ENCODE measurements at places on chromosomes 5 and 9. TPM values are rescaled to one million over a fixed set of nuclear protein-coding genes. Genes with fewer than 3 reads are reported as not detected.
A peak's percentile ranks its signal among the peaks of the same experiment; 100 is the strongest.

- DNase-seq: no peak
These were observed 33.6 kb downstream of the ERMP1 start for GRCh38 chr9:5799314-5799713.

GRCh38 chr5:104178829-104179456 lies 616.4 kb upstream of the NUDT12 start:
- no peak for DNase-seq

- DNase-seq: no peak
These were observed 404.8 kb downstream of the TLR4 start for GRCh38 chr9:118108971-118109370.

GRCh38 chr5:95812074-95812471 lies 10.5 kb downstream of the GLRX start:
- DNase-seq: no peak

GRCh38 chr5:180601591-180602480 lies 10.5 kb upstream of the SCGB3A1 start:
- peak; percentile 66 for DNase-seq

- no peak for DNase-seq
These were observed 311.4 kb downstream of the TLE4 start for GRCh38 chr9:79883073-79883645.

GRCh38 chr5:174532455-174533453 lies 191.6 kb upstream of the MSX2 start:
- peak; percentile 91 for DNase-seq

DNA sequence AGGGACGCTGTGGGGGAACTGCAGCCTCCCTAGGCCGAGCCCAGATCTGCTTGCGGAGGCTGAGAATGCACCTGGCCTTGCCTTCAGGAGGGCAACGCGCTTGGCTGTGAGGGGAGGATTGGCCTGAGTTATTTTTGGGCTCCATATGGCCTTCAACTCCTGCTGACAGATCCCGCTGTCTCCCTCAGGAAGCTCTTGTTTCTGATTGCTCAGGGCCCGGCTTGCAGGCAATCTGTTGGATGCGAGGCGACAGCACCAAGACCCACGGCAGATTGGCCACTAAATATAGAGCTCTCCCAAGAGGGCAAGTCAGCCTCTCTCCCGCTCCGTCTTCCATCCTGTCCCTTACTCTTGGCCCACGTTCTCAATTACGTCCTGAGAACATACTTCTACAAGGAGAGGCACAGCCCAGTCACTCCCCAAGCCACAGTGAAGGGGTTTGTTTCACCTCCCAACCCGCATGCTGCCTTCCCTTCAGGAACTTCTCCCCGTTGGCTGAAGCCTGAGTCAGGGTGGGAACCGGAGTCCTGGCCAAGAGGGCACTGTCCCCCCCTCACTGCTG lies 53.6 kb downstream of the RASGEF1C start:
- DNase-seq: no peak

- no peak for DNase-seq
These were observed 400.0 kb upstream of the ADAMTS16 start for GRCh38 chr5:4740156-4740555.

- DNase-seq: no peak
These were observed 360.6 kb downstream of the OSTF1 start for GRCh38 chr9:75448955-75449354.

GRCh38 chr9:36862206-36863145 lies 171.6 kb downstream of the PAX5 start:
- peak; percentile 38 for DNase-seq

DNA sequence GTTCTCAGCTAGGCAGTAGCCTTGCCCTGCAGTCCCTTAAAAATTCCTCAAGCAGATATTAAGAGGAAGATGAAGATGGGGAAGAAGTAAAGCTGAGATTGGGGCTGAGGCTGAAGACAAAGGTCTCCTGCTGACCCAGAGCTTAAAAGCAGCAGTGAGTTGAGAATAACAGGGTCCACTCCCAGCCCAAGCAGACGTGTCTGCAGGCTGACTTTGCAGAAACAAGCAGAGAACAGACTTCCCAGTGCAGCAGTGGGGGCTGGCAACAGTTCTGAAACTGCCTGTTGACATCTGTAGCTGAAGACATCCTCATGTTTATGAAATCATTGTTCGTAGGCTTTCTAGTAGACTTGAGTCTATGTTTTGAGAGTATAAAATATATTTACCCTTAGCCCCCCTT lies 1.1 kb downstream of the CTXN3 start:
- no peak for DNase-seq

GRCh38 chr9:108167136-108167900 lies 677.7 kb upstream of the KLF4 start:
- DNase-seq: no peak

GRCh38 chr9:91279296-91280204 lies 82.2 kb downstream of the AUH start:
- no peak for DNase-seq

DNA sequence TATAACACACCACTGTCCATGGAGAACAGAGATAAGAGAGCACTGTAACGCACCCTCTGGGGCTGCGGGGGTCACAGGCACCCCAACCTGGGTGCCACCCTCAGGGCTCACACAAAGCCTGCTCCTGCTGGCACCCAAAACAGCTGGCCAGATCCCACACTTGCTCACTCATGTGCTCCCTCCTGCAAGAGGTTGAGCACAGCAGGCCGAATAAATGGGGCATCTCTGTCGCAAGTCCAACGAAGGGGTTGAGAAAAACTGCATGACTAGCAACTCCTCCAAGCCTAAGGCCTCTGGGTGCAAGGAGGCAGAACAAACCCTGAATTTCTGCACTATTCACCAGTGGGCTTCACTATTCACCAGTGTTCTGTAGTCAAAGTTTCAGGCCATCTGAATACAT lies 80.3 kb downstream of the SECISBP2 start:
- peak; percentile 17 for DNase-seq

GRCh38 chr9:120979797-120980196 lies 53.2 kb upstream of the TRAF1 start:
- no peak for DNase-seq

DNA sequence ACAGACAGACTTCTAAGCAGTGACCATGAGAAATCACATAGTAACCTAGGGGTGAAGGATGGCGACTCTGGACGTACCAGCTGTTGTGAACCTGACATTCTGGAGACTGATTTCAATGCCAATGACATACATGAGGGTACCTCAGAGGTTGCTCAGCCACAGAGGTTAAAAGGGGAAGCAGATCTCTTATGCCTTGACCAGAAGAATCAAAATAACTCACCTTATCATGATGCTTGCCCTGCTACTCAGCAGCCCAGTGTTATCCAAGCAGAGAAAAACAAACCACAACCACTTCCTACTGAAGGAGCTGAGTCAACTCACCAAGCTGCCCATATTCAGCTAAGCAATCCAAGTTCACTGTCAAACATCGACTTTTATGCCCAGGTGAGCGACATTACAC lies 38.0 kb upstream of the CCDC152 start:
- no peak for DNase-seq

GRCh38 chr9:109114670-109115069 lies 5.1 kb downstream of the TMEM245 start:
- DNase-seq: no peak

DNA sequence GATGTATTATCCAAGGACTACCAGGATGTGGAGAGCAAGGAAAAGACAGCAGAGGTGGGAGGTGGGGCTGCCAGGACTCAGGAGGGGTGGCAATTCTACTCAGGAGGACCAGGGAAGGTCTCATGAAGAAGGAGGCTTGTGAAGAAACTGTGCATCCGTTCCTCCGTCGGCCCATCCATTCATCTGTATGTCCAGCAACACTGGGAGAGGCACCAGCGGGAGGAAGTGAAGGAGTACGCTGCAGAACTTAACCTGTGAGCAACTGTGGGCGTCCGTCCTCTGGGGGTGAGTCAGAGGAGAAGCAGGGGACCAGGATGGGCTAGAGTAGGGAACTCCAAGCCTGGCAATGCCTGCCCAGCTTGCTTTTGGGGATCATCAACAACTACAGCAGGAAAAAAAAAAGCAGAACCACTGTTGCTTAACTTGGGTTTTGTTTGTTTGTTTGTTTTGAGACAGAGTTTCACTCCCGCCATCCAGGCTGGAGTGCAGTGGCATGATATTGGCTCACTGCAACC lies 47.3 kb upstream of the NEURL1B start:
- no peak for DNase-seq

DNA sequence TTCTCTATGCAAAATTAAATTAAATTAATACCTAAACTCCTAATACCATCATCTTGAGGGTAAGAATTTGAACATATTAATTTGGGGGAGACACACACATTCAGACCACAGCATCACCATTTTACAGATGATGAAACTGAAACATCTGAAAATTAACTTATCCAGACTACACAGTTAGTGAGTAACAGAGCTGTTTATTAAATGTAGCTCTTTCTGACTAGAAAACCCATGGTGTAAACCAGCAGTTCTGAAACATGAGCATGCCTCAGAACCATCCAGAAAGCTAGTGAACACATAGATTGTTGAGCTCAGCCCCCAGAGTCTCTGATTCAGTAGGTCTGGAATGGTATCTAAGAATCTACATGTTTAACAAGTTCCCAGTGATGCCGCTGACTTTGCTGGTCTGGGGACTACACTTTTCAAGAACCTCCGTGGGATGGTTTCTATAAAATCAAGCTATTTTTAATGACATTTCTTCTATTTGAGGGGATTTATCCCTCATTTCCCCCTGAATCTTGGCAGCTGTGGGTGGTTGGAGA lies 113.5 kb downstream of the RORB start:
- no peak for DNase-seq

- peak; percentile 79 for DNase-seq
These were observed 709 bp downstream of the IQGAP2 start for GRCh38 chr5:76403766-76404222.

DNA sequence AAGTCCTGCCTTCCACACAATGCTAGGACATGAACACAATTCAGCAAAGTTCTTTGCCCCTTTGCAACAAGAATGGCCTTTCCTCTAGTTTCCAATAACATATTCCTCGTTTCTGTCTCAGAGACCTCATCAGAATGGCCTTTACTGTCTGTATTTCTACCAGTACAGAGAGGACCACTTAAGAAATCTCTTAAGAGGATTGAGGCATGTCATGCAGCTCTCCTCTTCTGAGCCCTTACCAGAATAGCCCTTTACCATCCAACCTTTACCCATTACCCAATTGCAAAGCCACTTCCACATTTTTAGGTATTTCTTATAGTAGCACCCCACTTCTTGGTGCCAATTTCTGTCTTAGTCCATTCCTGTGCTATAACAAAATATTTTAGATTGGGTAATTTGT lies 20.3 kb downstream of the TNPO1 start:
- no peak for DNase-seq

DNA sequence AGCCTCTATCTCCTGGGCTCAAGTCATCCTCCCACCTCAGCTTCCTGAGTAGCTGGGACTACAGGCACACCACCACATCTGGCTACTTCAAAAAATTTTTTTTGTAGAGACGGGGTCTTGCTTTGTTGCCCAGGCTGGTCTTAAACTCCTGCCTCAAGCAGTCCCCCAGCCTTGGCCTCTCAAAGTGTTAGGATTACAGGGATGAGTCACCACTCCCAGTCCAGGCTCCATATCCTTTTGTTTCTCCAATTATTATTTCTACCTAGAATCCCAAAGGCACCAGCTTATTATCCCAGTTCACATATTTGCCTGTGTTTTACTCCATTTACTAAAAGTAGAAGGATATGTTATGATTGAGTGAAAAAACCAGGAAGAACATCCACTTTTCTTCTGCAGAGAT lies 84.9 kb downstream of the TEK start:
- no peak for DNase-seq

GRCh38 chr9:31556667-31557463 lies 827.6 kb upstream of the ACO1 start:
- DNase-seq: no peak

- no peak for DNase-seq
These were observed at the start of gene RXFP3 for GRCh38 chr5:33936381-33937016. TSS of gene RXFP3 (plus strand) at chr5:33936386. CDS start at chr5:33936741, 355 bp downstream.

GRCh38 chr9:14349146-14349446 lies 35.2 kb upstream of the NFIB start:
- DNase-seq: no peak

- DNase-seq: no peak
These were observed 1.5 kb downstream of the NFIL3 start for GRCh38 chr9:91421971-91422757.

GRCh38 chr9:137397675-137398423 lies 25.1 kb downstream of the EXD3 start:
- no peak for DNase-seq

DNA sequence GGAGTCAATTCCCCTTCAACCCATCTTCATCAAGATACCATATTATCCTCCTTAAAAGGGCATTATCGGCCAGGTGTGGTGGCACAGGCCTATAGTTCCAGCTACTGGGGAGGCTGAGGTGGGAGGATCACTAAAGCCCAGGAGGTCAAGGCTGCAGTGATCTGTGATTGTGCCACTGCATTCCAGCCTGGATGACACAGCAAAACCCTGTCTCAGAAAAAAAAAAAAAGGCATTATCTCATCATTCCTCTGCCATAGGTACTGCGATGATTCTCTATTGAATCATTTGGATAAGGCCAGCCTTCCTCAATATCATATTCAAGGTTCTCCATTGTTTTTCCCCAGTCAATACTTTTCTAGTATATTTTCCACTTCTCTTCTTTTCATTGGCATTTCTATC lies 39.2 kb upstream of the RAB3C start:
- DNase-seq: no peak

- no peak for DNase-seq
These were observed 648.3 kb upstream of the ZNF608 start for GRCh38 chr5:125394661-125395280.

DNA sequence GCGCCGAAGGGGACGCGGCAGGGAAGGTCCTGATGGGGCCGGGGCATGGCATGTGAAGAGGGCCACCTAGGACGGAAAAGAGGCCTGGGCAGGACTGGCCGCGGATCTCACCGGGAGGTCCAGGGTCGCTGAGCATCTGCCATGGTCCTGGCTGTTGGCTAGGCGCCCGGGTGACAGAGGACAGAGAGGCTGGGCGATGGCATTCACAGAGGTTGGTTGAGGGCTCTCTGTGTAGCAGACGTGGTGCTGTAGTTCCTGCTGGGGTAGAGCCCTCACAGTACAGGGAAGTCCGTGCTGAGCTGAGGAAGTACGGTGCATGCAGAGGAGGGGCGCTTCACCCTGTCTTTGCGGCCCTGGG lies 427 bp downstream of the PCYOX1L start:
- no peak for DNase-seq

Gene NRG2
- 1.3 TPM for total RNA-seq

Gene PDZD2
- 18.0 TPM for total RNA-seq

Gene SLC46A2
- not detected for total RNA-seq

Gene SHISAL2B
- not detected for total RNA-seq

Gene SCGB3A2
- total RNA-seq: not detected

Gene SOHLH1
- total RNA-seq: not detected

Gene NAA35
- total RNA-seq: 23.5 TPM

Gene FGF1
- total RNA-seq: 24.4 TPM

Gene FCN2
- 0.32 TPM for total RNA-seq

Gene TRPM3
- total RNA-seq: 1.5 TPM

Gene KCNT1
- total RNA-seq: 0.16 TPM

Gene GAPVD1
- 61.5 TPM for total RNA-seq

Gene SIT1
- total RNA-seq: 1.3 TPM

Gene PHF24
- 0.88 TPM for total RNA-seq

Gene TPM2
- 5,973 TPM for total RNA-seq
